ENCODE measurements at places on chromosomes 13 and 19.

- no peak for DNase-seq
These were observed 763 bp downstream of the ZNF180 start for GRCh38 chr19:44499559-44499958.

DNA sequence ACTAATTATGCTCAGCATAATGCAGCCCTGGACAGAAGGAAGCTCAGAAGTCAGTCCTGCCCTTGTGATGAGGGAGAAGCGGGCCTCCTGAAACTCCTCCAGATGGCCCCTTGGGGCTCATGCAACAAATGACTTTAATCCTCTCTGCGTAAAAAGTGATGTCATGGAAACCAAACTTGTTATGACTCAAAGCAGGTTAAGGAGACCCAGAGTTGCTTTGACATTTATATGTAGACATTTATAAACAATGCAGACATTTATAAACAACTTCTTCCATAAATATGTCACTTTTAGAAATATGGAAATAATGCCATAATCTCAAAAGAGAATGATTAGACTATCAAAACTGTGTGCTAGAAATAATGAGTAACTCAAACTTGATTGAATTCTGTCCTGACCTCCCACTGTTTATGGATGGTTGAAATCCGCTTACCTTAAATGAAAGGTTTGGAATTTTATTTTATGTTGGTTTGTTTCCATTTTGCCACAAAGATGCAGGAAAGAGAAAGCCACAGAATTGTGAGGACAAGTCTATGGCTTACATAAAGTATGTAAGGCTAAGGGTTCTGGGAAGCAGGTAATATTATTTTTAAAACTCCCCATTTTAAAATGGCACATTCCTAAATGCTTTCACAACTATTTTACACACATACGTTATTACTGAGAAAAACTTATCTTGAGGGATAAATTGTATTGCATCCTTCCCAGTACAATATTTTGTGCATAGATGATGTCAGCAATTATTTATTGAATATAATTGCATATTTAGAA, 73.7 kb downstream of the CYSLTR2 start:
- DNase-seq = peak; percentile 4

GRCh38 chr13:41613984-41614661, 156.8 kb downstream of the RGCC start:
- DNase-seq = no peak

GRCh38 chr13:47134939-47135489, 238.2 kb upstream of the HTR2A start:
- no peak for DNase-seq

- peak; percentile 30 for DNase-seq
These were observed 2.6 kb downstream of the NAPSA start for GRCh38 chr19:50362656-50363424.

DNA sequence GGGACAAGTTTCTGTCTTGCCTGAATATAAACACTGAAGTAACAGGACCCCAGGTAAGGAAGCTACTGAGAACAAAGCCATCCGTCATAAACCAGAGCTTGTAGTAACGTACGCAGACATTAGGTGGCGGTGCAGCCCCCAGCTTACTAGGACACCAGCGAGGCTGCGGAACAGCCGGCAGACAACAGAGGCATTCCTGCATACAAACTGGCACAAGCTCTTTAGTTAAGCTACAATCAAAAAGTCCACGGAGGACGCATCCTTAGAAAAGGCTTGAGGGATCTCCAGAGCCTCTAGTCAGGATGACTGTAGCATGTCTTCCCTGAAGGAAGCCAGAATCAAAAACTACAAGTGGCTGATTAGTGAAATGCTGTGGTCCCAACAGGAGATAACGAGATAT, 26.2 kb downstream of the ZNF160 start:
- peak; percentile 46 for DNase-seq

DNA sequence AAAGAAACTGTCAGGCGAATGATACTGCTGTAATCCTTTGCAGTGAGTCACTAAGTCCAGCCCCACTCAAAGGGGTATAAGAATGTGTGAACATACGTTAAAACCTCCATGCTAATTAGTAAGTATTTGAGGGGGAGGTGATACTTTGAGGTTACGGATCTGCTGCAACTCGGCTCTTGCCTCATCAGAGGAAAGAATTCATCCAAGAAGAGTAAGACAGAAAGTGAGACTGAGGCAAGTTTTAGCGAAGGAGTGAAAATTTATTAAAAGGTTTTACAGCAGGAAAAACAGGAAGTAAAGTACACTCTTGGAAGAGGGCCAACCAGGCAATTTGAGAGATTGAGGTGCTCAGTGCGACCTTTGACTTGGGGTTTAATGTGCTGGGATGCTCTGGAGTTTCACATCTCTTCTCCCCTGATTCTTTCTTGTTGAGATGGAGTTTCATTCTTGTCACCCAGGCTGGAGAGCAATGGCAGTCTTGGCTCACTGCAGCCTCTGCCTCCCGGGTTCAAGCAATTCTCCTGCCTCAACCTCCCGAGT, 9.8 kb downstream of the CLEC4M start:
- DNase-seq = peak; percentile 9

- DNase-seq = peak; percentile 50
These were observed 14.2 kb downstream of the ZIC2 start for GRCh38 chr13:99995589-99996380.

GRCh38 chr19:55519451-55520311, 17.3 kb downstream of the SBK2 start:
- DNase-seq = peak; percentile 89

DNA sequence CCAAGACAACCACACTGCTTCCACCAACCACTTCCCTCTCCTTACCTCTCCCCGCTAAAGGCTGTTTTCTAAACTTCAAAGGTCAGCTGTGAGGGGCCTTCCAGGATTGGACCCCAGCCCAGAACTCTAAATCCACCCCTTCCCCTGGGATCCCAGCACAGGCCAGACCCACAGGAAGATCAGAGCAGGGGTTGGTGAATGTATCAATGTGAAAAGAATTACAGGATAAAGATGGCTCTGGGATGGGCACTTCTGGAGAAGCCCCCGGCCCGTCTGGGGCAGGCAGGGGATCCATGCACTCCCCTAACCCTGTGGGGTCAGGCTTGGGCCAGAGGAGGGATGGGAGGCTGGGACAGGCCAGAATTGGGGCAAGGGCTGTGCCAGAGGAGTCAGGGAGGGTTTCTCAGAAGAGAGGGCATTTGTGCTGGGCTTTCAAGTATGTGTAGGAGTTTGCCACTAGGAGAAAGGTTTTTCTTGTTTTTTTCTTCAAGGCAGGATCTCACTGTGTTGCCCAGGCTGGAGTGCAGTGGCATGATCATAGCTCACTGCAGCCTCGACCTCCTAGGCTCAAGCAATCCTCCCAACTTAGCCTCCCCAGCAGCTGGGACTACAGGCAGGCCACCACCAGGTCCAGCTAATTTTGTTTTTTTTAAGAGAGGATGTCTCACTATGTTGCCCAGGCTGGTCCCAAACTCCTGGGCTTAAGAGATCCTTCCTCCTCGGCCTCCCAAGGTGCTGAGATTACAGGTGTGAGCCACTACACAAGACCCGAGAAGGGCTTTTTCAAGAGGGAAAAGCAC, 1.0 kb upstream of the MEF2B start:
- DNase-seq = no peak

- DNase-seq = peak; percentile 86
These were observed 10.6 kb upstream of the ZNF358 start for GRCh38 chr19:7505288-7505681.

- DNase-seq = peak; percentile 60
These were observed 937 bp upstream of the SPRY2 start for GRCh38 chr13:80341756-80342370.

- DNase-seq = peak; percentile 80
These were observed 277.6 kb downstream of the SLITRK6 start for GRCh38 chr13:85521657-85522056.

DNA sequence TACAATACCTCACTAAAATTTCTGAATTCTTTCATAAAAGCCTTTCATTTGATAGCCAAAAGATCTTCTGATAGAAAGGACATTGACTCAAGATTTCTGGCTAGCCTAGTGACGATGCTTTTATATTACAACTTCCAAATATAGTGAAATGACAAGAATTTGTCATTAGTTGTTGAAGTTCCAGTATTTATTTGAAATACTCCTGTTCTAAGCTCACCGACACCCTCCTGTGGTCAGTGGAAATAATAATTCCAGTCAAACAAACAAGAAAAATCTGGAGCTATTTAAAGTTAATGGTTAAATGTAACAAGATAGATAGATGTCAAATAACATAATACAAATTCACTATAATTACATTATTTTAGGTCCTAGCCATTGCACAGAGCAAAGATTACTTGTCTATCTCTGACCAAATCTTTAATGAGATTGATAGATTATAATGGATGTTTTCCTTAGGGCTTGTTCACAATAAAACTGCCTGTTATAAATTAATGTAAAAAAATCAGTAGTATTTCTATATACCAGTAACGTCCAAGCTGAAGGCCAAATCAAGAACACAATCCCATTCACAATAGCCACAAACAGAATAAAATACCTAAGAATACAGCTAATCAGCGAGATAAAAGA, 195.5 kb downstream of the RGCC start:
- peak; percentile 52 for DNase-seq

GRCh38 chr19:30637926-30638325, 265.7 kb downstream of the ZNF536 start:
- no peak for DNase-seq

- DNase-seq = peak; percentile 37
These were observed 1.1 kb downstream of the NAXD start for GRCh38 chr13:110616103-110617101.

Data from DMS53 (cell line).